ENCODE measurements at places on chromosomes 6 and 20.

GRCh38 chr20:62875419-62876361 is 14.1 kb upstream of the TCFL5 start:
- DNase-seq, result no peak

- DNase-seq, result no peak
Measured at GRCh38 chr20:63979229-63979556, 249 bp downstream of the SAMD10 start.

DNA sequence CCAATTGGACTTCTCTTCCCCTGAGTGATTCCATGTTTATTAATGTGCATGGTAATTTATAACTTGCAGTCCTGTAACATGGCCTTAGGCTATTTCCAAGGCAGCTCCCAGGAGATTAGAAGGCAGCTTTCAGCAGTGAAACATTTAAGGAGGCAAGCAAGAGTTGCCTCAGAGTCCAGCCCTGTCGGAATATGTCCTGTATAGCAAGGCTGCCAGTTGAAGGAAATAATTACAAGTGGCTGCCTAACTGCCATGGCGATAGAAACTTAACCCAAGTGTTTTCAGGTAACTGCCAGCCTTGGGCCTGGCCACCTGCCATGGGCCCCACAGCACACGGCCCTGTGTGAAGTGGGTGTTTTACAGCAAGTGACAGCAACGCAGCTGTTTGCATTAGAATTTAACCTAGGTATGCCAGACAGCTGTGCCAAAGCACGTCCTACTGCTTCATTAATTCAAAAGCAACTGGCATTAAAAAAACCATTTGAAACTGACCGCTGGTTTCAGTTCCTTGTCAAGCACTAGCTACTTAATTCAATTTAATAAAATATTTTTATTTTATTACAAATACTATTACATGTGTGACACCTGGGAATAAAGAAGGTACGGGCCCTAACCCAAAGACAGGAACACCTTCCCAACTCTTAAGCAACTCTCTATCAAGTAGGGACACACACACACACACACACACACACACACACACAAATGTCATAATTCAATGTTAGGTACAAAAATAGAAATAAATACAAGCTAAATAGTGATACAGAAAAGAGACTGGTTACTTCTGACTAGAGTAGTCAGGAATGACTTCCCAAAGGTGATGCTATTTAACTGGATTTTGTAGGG is 151.8 kb upstream of the HEY2 start:
- no peak for DNase-seq

- no peak for DNase-seq
Measured at GRCh38 chr20:4455301-4455701, 266.4 kb upstream of the PRND start.

DNA sequence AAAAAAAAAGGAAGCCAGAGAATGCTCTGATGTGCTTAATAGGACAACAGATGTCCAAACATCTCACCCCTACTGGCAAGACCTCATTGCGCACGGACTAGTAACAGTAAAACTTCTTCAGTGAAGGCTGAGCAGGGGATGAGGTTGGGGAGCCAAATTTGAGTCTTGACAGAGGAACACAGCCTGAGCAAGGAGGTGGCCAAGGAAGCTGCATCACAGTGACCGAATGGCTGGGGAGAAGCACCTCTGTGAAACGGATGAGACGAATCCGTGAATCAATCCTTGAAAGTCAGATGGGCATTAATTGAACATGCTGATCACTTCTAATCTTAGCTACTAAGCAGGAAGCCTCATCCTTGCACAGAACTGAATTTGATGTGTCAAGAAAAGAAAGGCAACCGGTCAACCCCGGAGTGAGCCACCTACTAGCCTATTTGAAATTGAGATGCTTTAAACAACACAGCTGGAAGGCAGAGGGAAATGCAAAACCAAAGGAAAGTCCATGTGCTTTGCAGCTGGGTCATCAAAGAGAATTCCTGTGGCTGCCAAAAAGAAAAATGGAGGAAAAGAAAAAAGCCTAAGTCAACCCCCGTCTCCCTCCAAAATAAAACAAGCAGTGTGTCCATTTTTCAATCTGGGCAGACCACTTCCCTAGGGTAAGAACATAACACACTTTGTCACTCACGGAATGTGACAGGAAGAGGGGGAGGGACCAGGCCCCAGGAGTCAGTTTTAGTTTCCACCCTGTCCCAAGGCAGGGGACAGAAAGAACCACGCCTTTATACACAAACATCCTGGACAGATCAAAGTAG is 29.5 kb downstream of the PXDC1 start:
- no peak for DNase-seq

DNA sequence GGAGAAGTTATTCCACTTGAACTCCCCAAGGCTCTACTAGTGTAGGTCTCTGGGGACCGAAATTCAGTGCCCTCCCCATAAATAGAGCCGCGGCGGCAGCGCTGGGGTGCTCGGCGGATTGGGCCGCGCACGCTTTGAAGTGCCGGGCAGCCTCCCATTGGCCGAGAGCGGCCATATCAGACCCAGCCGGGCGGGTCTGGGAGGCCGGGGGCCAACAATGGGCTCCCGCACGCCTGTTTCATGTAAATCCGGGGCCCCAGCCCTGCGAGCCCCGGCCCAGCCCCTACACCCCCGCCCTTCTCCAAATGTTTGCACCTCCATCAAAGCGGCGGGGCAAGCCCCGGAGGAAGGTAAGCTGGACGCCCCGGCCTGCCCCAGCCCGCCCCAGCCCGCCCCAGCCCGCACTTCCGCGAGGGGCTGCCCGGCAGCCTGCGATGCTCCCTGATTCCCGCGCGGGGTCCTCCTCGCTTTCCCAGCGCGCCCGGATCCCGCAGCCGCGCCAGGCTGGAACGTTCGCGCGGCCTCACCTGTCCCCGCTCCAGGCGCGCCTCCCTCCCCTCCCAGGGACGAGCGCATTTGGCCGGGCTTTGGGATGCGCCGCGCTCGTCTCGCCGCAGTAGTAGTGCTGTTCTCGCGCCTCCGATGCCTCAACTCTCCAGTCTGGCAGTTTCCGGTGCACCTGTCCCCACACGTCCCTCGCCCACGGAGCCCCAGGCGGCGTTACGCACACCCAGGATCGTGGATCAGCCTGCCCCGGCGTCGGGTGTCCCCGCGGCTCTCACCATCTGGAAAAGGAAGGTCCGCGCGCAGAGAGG is at the start of gene TBXT:
TBXT (minus strand) TSS at position 51 of the 815 bp plus-strand sequence. CDS start 260 bp downstream, outside the sequence.
- DNase-seq, result no peak

GRCh38 chr6:11168091-11168635 is 56.6 kb upstream of the ERVFRD-1 start:
- DNase-seq, result no peak

DNA sequence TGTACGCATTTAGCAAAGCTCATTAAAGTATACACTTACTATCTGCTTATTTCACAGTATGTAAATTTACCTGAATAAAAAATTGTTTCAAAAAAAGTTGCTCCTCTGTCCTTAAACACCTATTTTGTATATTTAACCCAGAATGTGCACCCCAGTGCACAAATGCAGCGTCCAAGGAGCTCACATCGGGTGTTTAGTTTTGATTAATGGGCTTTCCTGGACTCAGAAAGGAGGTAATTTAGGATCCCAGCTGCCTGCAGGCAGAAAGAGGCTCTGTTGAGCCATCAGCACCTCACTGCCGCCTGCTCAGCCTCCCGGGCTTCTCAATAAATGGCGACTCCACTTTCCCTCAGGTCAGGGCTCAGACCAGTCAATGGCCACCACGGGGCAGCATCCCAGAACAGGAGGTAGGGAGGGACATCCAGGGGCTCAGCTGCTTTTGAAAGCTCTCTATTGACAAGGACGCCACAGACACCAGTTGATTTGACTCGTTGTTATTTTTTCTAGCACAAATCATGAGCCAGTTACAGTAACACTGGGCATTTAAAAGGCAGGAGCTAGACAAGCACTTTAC is 70.2 kb upstream of the TBC1D7 start:
- DNase-seq, result no peak

DNA sequence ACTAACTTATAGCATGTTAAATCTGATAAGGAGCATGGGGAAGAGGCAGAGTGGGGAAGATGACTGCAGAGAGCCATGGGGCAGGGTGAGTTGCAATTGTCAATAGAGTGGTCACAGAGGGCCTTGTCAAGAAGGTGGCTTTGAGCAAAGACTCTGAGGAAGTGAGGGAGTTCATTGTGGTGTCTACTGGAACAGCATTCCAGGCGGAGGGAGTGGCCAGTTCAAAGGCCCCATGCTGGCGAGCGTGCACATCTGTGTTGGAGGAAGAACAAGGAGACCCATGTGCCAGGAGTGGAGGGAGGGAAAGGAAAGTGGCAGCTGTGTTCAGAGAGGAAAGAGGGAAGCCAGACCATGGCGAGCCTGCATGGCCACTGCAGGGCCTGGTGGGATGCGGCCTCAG is 15.8 kb upstream of the GPR6 start:
- DNase-seq, result no peak

GRCh38 chr6:131652472-131652871 is 15.4 kb downstream of the ENPP3 start:
- DNase-seq, result no peak

GRCh38 chr6:40280231-40280630 is 306.9 kb downstream of the LRFN2 start:
- DNase-seq, result no peak
